ENCODE measurements at places on chromosomes 1 and 21.

- no peak for DNase-seq
Measured at GRCh38 chr21:44527156-44527982, 12.6 kb downstream of the KRTAP10-1 start.

DNA sequence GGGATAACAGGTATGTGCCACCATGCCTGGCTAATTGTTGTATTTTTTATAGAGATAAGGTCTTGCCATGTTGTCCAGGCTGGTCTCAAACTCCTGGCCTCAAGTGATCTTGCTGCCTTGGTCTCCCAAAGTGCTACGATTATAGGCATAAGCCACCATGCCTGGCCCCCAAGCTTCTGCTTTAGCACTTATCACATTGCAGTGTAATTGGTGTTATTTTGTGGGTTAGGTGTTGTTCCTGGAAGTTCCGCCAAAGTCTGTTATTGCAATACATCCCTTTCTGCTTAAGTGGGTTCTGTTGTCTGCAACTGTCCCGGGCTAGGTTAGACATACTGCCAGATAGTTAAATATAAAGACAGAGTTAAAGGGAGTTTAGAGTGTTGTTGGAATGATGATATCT is 3.4 kb downstream of the ZCCHC17 start:
- no peak for DNase-seq

DNA sequence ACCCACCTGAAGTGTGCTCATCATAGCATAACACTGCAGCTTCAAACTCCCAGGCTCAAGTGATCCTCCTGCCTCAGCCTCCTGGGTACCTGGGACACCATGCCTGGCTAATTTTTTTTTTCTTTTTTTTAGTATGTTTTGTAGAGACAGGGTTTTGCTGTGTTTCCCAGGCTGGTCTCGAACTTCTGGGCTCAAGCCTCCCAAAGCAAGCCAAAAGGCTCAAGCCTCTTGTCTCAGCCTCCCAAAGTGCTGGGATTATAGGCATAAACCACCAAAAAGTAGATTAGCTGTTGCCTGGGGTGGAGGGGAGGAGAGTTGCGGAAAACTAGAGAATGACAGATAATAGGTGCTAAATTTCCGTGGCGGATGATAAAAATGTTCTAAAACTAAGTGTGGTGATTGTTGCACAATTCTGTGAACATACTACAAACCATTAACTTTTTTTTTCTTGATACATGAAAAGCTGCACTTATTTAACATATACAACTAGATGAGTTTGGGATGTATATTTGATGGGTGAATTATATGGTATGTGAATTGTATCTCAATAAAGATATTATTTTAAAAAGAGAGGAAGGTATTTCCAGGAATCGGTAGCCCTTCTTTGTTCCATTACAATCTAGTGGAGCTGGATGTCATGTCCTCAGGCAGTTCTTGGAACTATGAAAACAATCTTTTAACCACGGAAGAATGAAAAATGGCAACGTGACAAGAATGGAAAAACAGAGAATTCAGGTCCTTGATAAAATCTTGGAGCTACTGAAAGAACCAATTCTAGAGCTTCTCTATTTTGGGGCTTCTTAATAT is 27.3 kb upstream of the MED18 start:
- no peak for DNase-seq

GRCh38 chr1:182192966-182193365 is 131.5 kb upstream of the ZNF648 start:
- DNase-seq: no peak

GRCh38 chr1:115771847-115772457 is 3.4 kb upstream of the CASQ2 start:
- peak; percentile 77 for DNase-seq

- no peak for DNase-seq
Measured at GRCh38 chr1:18452550-18452949, 28.2 kb upstream of the KLHDC7A start.

DNA sequence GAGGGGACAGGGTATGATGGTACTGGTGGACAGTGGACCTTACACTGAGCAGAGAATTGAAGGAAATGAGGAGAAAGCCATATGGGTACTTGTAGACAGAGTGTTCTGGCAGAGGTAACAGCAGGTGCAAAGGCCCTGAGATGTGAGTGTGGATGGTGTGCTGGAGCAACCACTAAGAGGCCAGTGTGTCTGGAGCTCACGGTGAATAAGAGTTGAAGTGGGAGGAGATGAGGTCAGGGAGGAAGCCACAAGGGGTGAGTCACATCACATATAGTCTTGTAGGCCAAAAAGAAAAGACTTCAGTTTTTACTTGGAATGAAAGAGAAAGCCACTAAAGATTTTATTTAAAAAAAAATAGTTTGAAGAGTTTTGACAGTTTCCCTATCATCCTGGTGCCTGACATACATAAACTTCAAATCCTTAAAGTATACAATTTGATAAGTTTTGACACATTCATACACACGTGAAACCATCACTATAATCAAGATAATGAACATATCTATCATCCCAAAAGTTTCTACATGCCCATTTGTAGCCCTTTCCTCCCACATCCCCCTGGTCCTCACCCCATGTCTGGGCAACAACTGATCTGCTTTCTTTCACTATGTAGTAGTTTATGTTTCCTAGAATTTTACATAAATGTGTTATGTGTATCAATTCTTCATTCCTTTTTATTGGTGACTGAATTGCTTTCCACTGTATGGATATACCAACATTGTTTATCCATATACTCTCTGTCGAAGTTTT is 148.4 kb downstream of the GPATCH2 start:
- DNase-seq: no peak
